NCI-H1417 treated with DMSO at 0.1 percent for 48 hours (cell line): ENCODE measurements at places on chromosomes 4 and X.

GRCh38 chr4:179583221-179583620 is 2141.0 kb upstream of the AGA start:
- DNase-seq, result no peak

GRCh38 chr4:72006586-72006985 is 25.2 kb upstream of the NPFFR2 start:
- no peak for DNase-seq

- DNase-seq, result no peak
These were observed 673 bp downstream of the PARM1 start for GRCh38 chr4:74933562-74934015.

DNA sequence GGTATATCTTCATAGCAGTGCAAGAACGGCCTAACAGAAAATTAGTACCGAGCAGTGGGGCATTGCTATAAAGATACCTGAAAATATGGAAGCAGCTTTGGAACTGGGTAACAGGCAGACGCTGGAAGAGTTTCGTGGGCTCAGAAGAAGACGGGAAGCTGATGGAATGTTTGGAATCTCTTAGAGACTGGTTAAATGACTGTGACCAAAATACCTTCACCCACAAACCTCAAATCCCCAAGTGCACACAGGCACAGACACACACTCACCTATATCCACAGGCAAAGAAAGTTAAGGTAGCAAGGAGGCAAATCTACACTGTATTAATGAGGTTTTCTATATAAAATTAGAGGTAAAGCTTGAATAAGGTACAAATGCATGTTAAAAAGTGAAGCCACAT is 14.6 kb upstream of the SPRY1 start:
- no peak for DNase-seq

GRCh38 chrX:13750204-13750603 is 15.7 kb downstream of the OFD1 start:
- DNase-seq, result peak; percentile 32

DNA sequence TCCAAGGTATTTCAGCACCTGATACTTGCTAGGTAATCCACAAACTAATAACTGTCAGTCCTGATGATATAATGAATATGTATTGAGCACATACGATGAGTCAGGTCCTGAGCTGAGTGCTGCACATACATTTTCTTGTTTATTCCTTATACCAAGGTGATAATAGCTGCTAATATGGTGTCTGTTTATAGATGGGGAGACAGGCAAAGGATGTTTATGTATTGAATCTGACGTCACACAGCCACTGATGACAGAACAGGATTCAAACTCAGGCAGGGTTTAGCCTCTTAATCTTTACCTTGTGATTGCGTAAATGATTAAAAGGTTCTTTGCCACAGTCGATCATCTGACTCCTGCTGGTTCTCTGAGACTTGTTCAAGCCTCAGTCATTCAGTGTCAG is 609.9 kb upstream of the CPEB2 start:
- no peak for DNase-seq

DNA sequence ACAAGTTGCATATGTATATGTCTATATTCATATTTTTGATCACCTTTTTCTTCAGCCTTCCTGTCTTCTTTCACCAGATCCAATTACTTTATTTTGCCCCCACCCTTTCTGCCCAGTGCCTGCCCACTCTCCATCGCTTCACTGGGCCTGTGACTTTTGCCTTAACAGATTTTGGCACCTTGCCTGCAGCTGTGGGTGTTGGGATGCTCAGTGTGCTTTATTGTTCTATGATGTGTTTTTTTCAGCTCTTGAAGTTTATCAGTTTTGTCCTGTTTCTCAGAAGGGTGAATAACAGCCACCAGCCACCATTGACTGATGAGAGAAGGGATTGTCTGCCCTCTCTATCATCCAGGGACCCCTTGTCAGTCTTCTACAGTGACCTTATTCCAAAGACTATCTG is 77.2 kb upstream of the GALNT7 start:
- DNase-seq, result no peak

DNA sequence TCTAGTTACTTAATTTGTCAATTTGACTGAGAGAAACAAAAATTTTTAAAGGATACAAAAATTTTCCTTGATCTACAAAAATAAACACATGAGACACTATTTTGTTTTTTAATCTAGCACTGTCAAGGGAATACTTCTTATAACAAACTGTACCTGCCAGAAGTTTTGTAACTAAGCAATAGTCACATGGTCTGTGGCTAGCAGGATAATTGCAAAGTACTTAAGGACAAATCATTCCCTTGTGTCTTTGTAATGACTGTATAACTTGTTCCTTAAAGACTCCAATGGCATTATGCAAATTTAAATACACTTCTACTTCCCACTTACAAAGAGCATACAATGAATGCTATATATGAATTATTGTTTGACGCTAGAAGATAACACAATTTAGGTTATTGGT is 25.1 kb upstream of the ANK2 start:
- DNase-seq, result no peak

- no peak for DNase-seq
These were observed 47.3 kb downstream of the PDE5A start for GRCh38 chr4:119581190-119581873.

DNA sequence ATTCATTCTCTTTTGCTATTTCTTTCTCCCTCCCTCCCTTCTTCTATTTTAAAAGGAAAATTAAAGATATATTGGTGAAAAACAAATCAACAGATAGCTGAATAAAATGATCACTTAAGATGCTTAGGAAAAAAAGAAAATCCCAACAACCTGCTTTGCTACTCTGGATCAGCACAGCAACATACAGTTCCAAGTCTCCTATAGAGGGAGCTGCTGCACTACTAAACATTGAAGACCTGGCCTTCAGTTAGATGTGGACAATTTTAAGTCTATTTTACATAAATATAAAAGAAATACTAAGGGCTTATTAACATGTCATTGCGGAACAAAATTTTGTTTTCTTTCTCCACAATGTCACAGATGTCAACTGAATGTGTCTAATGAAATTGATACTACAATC is 226.4 kb downstream of the MAGEB5 start:
- DNase-seq, result no peak

GRCh38 chr4:157977086-157977485 is 195.7 kb downstream of the GASK1B start:
- no peak for DNase-seq

DNA sequence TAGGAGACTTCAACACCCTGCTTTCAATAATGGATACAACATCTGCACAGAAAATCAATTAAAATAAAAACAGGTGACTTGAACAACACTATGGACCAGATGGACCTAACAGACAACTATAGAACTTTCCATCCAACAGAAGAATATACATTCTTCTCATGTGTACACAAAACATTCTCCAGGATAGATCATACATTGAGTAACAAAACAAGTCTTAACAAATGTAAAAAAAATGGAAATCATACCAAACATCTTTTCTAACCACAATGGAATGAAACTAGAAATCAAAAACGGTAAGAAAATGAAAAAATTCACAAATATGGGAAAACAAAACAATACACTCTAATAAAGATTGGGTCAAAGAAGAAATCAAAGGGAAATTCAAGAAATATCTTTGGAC is 24.7 kb downstream of the CYP2U1 start:
- no peak for DNase-seq

DNA sequence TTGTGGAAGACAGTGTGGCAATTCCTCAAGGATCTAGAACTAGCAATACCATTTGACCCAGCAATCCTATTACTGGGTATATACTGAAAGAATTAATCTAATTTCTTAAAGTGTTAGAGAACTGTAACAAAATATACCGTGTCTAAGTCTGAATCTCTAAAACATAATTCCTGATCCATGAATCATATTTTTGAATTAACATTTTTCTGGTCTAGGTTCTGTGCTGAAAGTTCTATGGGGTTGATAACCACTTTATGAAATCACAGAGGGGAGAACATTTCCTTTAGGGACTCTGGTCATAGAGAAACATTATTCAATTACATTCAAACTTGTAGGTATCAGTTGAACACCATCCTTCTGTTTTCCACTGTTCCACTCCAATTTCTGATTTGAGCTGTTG is 91.9 kb upstream of the ETNPPL start:
- DNase-seq, result no peak

DNA sequence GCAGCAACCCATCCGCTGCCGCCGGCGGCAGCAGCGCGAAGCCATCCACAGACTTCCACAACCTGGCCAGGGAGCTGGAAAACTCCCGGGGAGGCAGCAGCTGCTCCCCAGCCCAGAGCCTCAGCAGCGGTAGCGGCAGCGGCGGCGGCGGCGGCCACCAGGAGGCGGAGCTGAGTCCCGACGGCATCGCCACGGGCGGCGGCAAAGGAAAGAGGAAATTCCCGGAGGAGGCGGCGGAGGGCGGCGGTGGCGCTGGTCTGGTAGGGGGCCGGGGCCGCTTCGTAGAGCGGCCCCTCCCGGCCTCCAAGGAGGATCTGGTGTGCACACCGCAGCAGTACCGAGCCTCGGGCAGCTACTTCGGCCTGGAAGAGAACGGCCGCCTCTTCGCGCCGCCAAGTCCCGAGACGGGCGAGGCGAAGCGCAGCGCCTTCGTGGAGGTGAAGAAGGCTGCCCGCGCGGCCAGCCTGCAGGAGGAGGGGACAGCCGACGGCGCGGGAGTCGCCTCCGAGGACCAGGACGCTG is 4.9 kb downstream of the PRDM8 start:
- DNase-seq, result peak; percentile 73

DNA sequence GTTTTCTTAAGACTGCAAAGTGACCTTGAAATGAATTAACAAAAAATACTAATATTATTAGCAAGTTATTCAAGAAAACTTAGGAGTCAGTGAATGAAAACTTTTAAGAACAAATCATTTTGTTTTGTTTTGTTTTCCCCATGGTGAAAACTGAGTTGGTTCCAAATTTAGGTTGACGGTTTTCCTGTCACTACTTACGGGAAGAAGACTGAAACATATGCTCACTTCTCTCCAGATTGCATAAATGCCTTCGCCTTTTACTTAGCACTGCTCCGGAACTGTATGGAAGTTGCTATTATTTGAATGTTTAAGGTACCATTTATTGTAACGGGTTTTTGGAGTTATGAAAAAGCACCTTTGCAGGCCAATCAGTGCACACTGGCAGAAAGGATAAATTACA is 42.8 kb downstream of the DOCK11 start:
- no peak for DNase-seq

DNA sequence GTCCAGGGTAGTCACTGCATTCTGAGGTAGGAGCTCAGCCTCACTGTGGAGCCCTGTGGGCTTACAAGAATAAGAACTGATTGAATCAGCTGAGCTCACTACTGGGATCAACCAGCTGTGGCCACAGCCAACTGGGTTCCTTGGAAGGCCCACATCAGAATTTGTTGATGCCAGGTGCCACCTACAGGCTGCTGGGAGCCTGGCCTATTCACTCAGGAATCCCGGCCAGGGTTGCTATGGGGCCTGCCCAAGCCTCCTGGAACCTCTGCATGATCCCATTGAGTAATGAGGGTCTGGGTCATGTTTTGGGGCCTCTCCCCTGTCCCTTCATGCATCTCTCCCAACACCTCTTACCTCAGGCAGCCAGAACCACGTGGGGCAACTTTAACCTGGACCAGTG is 53.9 kb upstream of the KIAA1210 start:
- no peak for DNase-seq

GRCh38 chr4:88672987-88673386 is 24.6 kb downstream of the NAP1L5 start:
- no peak for DNase-seq

GRCh38 chr4:26238778-26239679 is 81.8 kb upstream of the RBPJ start:
- DNase-seq, result peak; percentile 76

GRCh38 chr4:2714061-2714770 is 41.9 kb downstream of the TNIP2 start:
- DNase-seq, result no peak

DNA sequence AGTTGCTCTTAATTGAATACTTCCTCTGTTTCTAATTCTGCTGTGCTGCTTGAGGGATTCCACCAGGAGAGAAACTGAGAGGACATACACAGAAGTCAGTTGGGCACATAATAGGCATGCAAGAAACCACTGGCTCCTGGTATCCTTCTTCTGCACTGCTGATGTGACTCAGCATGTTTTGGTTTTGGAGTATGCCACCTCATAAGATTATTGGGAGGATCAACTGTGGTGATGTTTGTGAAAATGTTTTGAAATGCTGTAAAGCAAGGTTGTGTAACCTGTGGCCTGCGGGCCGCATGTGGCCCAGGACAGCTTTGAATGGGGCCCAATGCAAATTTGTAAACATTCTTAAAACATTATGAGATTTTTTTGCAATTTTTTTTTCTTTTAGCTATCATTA is 119.6 kb downstream of the GATB start:
- no peak for DNase-seq
